ENCODE measurements at places on chromosomes 5 and 9.

GRCh38 chr9:105690742-105691141, 3.6 kb upstream of the TMEM38B start:
- peak; percentile 44 for DNase-seq
- H3K27me3 ChIP-seq: peaks cover 9% of the 10 kb centered on the region
- no peak overlapping the region for H3K4me3 ChIP-seq
- no peak overlapping the region for H3K27ac ChIP-seq

GRCh38 chr9:14058325-14058688, 255.6 kb downstream of the NFIB start:
- H3K4me3 ChIP-seq: no peak overlapping the region
- H3K36me3 ChIP-seq: no peaks in the 10 kb centered on the region
- DNase-seq: no peak
- H3K27ac ChIP-seq: no peak overlapping the region

DNA sequence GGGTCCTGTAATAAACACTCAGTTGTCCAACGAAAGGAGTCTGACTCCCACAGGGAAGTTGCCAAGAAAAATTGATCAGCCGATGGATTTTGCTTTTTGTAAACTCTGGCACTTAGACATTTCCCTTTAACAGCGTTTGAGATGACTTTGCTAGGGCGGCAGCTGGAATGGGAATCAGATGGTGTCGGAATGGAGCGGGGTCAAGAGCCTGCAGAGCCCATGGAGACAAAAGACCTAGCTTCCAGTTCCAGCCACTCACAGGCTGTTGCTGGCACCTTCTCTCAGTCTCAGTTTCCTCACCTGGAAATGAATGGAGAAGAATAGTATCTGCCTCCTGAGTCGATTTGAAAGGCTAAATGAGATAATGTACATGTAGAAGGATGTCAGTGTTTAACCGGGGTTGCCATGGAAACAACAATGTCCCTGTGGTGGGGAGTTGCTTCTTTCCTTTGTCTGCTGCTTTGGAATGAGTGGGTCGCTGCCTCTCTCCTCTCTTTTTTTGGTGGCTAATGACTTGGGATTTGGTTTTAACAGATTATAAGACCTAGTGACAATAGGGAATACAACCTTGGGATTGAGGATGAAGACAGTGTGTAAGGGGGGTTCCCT, 137.4 kb downstream of the GAS1 start:
- H3K4me3 ChIP-seq: no peak overlapping the region
- H3K27ac ChIP-seq: no peak overlapping the region
- DNase-seq: no peak

- H3K27ac ChIP-seq: no peak overlapping the region
- peaks cover 3% of the 10 kb centered on the region for H3K36me3 ChIP-seq
- no peaks in the 10 kb centered on the region for H3K4me1 ChIP-seq
- DNase-seq: no peak
- H3K4me3 ChIP-seq: no peak overlapping the region
Measured at GRCh38 chr9:130599625-130600024, 20.2 kb downstream of the FUBP3 start.

DNA sequence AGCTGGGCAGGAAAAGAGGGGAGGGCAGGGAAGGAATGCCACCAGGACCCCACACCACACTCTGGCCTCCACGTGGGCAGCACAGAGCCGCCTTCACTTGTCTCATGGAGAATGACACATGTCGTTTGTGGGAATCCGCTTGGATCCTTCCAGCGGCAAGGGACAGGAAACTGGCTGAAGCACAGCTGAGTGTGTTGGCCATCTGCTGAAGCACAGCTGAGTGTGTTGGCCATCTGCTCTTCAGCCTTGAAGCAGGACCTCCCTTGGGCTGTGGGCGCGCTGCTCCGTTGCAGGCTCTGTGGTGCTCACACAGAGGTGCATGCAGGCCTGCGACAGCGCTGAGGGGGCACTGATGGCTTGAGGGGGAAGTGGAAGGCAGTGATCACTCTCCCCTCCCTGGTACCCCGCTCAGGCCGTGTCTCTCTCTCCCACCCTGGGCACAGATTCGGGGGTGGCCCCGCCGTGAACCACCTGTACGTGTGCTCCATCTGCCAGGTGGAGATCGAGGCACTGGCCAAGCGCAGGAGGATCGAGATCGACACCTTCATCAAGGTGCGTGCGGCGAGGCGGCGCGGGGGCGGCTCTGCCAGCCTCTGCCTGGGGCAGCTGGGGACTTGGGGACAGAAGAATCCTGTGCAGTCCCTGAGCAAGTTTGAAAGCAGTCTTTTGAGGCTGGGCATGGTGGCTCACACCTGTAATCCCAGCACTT, 40.6 kb downstream of the USP20 start:
- H3K27me3 ChIP-seq: no peaks in the 10 kb centered on the region
- H3K36me3 ChIP-seq: peaks cover 11% of the 10 kb centered on the region
- DNase-seq: no peak
- H3K4me3 ChIP-seq: no peak overlapping the region
- H3K4me1 ChIP-seq: no peaks in the 10 kb centered on the region
- no peak overlapping the region for H3K27ac ChIP-seq

DNA sequence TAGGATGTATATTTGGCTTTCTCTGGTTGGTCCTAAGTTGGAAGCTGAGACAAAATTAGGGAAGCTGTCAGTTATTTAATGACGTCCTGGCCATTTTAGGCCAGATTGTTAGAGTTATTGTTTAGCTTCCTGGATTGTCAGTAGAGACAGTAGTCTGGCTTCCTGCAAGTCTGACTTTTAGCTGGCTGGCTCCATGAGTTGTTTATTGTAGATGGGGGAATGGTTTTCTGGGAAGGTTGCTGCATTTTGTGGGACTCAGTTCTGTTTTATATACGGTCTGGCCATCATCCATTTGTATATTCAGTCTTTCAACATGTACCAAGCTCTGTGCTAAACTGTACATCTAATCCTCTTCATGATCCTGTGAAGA, 68.3 kb downstream of the SGCD start:
- no peak overlapping the region for H3K27ac ChIP-seq
- H3K27me3 ChIP-seq: no peaks in the 10 kb centered on the region
- no peaks in the 10 kb centered on the region for H3K36me3 ChIP-seq
- H3K4me1 ChIP-seq: no peaks in the 10 kb centered on the region
- no peak for DNase-seq
- H3K4me3 ChIP-seq: no peak overlapping the region

- DNase-seq: peak; percentile 37
- H3K4me1 ChIP-seq: peaks cover 3% of the 10 kb centered on the region
- peak overlapping the region; percentile 90 for H3K4me3 ChIP-seq
- H3K27ac ChIP-seq: peak overlapping the region; percentile 98
- H3K36me3 ChIP-seq: peaks cover 2% of the 10 kb centered on the region
Measured at GRCh38 chr5:172005708-172006320, 624 bp downstream of the FBXW11 start.

DNA sequence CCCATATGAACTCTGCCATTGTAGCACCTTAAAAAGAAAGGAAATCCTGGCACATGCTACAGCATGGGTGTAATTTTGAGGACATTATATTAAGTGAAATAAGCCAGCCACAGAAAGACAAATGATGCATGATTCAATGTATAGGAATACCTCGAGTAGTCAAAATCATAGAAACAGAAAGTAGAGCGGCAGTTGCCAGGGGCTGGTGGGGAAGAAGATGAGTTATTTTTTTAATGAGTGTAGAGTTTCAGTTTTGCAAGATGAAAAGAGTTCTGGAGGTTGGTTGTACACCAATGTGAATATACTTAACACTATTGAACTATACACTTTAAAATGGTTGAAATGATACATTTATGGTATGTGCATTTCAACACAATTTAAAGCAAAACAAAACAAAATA, 133.0 kb downstream of the ZDHHC21 start:
- H3K4me1 ChIP-seq: no peaks in the 10 kb centered on the region
- no peak overlapping the region for H3K4me3 ChIP-seq
- H3K27me3 ChIP-seq: no peaks in the 10 kb centered on the region

DNA sequence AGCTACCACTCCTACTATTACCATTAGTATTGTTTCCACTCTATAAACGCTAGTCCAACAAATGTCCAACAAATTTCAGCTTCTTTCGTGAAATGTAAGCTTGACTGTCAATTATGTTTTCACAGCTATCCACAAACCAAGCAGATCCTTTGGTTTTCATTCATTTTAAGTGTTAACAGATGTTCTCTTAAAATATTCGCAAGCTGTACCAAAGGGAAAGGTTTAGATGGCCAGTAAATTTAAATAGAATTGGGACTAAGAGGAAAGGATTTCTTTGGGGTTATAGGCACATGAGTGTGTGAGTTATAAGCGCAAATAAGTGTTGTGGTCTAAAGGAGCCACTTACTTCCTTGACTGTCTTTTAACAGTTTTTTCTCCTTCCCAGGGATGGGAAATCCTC, 136.8 kb upstream of the ADRA1B start:
- H3K27me3 ChIP-seq: no peaks in the 10 kb centered on the region
- peaks cover 2% of the 10 kb centered on the region for H3K4me1 ChIP-seq
- no peak overlapping the region for H3K4me3 ChIP-seq
- no peaks in the 10 kb centered on the region for H3K36me3 ChIP-seq
- DNase-seq: no peak

- no peak overlapping the region for H3K27ac ChIP-seq
- DNase-seq: no peak
- no peak overlapping the region for H3K4me3 ChIP-seq
- no peaks in the 10 kb centered on the region for H3K27me3 ChIP-seq
Measured at GRCh38 chr9:127039492-127039891, 82.9 kb downstream of the ANGPTL2 start.

GRCh38 chr5:176388003-176388443, 375 bp downstream of the NOP16 start:
- peak overlapping the region; percentile 95 for H3K27ac ChIP-seq
- H3K4me3 ChIP-seq: peak overlapping the region; percentile 92
- peaks cover 20% of the 10 kb centered on the region for H3K36me3 ChIP-seq
- peaks cover 12% of the 10 kb centered on the region for H3K4me1 ChIP-seq
- DNase-seq: no peak

- H3K36me3 ChIP-seq: no peaks in the 10 kb centered on the region
- no peaks in the 10 kb centered on the region for H3K4me1 ChIP-seq
- H3K27me3 ChIP-seq: no peaks in the 10 kb centered on the region
- H3K27ac ChIP-seq: no peak overlapping the region
- DNase-seq: no peak
Measured at GRCh38 chr5:161847447-161847846, 473 bp upstream of the GABRA1 start.

DNA sequence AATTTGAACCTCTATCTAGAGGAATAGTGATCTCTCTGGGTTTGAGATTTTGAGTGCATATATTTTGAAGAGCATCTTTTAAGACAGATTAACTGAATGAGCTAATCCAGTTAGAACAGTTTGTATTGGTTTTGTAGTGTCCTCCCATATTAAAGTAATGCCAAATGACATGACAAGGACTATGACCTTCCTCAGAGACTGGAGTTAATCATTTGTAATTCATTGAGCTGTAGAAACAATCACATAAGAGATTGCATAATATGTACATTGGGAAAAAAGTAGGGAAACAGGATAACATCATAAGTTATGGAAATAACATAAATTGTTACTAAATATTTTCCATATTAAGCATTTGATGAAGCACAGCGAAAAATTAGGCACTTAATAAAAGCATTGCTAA, 45.8 kb upstream of the PRDM9 start:
- no peaks in the 10 kb centered on the region for H3K27me3 ChIP-seq
- H3K36me3 ChIP-seq: no peaks in the 10 kb centered on the region
- no peak overlapping the region for H3K27ac ChIP-seq

DNA sequence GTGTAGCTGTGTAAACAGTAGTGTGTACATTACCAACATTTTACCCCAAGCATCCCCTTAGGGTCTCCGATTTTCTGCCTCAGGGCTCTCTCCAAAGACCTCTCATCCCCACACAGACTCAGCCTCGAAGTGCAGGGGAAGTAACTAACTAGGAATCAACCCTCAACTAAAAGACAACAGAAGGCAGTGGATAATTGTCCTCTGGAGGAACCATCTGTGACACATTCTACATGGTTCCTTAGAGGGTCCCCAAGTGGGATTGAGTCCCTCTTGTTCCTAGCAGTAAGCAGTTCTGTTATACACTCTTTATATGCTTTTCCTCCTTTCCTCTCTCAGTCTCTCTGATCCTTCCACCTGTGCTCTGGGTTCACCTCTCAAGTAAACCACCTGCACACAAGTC, 157.2 kb downstream of the SV2C start:
- H3K4me3 ChIP-seq: no peak overlapping the region
- H3K4me1 ChIP-seq: no peaks in the 10 kb centered on the region
- H3K27me3 ChIP-seq: no peaks in the 10 kb centered on the region
- DNase-seq: no peak
- H3K36me3 ChIP-seq: no peaks in the 10 kb centered on the region

DNA sequence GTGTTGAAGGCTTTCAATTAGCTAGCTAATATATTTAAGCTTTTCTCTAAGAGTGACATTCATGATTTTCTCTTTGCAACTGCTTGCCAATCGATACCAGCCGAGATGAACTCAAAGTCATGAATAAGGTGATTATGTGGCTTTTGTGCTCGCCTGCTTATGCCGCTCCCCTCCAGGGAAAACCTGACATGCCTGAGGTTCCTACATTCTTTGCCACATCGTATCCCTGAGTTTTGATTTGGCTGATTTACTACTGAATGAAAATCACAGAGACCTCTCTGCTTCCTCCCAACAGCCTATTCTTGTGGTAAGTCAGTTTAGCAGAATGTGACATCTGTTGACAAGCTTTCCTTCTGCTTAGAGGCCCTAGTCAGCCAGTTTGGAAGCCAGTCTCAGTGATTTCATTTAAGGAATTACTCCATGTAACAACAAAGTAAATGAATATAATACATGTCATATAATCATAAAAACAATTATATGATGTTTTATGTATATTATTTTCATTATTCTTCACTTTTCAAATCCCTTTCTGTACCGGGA, 513.4 kb downstream of the CSNK1G3 start:
- H3K27ac ChIP-seq: no peak overlapping the region
- no peak overlapping the region for H3K4me3 ChIP-seq
- no peaks in the 10 kb centered on the region for H3K36me3 ChIP-seq
- H3K4me1 ChIP-seq: no peaks in the 10 kb centered on the region

GRCh38 chr5:105817416-105817815, 1853.3 kb downstream of the EFNA5 start:
- no peaks in the 10 kb centered on the region for H3K36me3 ChIP-seq
- no peak overlapping the region for H3K4me3 ChIP-seq
- DNase-seq: no peak
- no peak overlapping the region for H3K27ac ChIP-seq
- H3K4me1 ChIP-seq: no peaks in the 10 kb centered on the region
- H3K27me3 ChIP-seq: no peaks in the 10 kb centered on the region

GRCh38 chr5:24110004-24110615, 534.7 kb downstream of the CDH10 start:
- DNase-seq: peak; percentile 3
- H3K27me3 ChIP-seq: no peaks in the 10 kb centered on the region
- no peaks in the 10 kb centered on the region for H3K36me3 ChIP-seq
- H3K4me1 ChIP-seq: no peaks in the 10 kb centered on the region
- no peak overlapping the region for H3K27ac ChIP-seq

Measured in fibroblast of lung (primary cell).